ENCODE measurements at places on chromosomes 7 and 10.

DNA sequence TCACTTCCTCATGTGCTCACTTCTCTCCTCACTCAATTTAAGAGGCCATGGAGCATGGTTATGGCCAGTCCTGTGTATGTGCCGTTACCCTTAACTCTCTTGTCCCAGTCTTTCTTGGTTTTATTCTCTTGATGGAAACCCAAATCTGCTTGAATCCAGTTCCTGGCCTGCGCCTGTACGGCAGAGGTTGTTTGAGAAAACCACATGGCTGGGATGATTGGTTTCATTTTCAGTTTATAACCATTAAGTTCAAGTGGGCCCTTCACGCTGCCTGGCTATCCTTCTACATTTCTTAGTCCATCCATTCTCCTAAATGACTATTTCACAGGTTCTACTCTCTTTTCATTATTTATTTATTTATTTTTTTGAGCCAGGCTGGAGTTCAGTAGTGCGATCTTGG lies 1.6 kb upstream of the ZNF239 start:
- no peak for DNase-seq

DNA sequence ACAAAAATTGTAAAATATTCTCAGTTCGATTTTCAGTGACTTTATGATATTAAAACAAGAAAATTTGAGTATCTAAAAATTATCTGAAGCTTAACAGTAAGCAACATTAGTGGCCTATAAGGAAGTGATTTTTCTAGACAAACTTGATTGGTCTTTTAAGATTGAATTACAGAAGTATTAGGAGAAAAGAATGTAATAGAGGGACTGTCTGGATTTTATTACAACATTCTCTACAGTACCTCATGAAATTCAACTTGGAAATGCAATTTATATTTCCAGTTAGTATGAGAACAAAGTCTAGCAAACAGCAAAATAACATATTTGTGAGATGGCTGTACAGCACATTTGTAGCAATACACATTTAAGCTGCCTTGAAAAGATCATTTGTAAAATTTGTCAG lies 18.8 kb downstream of the REEP3 start:
- DNase-seq = no peak

- no peak for DNase-seq
These were observed 158.0 kb upstream of the KLF6 start for GRCh38 chr10:3942937-3943489.

- DNase-seq = no peak
These were observed 184.9 kb downstream of the PTEN start for GRCh38 chr10:88048312-88048711.

DNA sequence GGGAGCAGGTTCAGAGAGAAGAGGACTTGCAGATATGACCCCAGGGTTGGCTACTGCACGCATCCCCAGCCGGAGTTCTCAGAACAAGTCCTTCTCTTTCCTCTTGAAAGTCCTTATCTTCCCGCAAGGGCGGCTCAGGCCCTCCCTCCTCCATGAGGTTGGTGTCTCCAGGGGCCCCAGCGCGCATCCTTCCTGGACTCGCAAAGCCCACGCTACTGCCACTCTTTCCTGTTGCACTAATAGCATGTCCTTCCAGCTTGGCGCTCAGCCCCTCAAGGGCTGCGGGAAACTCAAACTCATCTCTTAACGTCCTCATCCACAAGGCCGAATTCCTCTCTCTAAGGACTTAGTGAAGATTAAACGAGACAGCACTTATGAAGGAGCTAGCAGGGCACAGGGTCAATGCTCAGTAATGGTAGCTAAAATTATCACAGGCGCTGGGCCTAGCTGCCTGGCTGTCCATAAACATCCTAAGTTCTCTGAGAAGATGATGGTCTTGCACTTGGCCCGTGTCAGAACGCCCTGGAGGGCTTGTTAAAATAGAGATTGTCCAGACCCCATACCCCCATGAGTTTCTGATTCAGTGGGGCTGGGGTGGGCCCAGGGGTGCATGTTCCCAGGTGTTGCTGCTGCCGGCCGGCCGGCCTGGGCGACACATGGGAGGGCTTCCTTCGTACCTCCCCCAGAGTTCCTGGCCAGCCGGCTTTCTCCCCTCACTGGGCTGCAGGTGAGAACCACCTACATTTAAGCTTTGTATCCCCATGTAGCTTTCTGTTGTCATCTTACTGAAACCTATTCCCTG lies 261.4 kb downstream of the COBL start:
- DNase-seq = no peak

GRCh38 chr10:103884681-103885139 lies 29.3 kb upstream of the SH3PXD2A start:
- DNase-seq = no peak

GRCh38 chr10:79140855-79141254 lies 72.1 kb downstream of the ZMIZ1 start:
- no peak for DNase-seq

DNA sequence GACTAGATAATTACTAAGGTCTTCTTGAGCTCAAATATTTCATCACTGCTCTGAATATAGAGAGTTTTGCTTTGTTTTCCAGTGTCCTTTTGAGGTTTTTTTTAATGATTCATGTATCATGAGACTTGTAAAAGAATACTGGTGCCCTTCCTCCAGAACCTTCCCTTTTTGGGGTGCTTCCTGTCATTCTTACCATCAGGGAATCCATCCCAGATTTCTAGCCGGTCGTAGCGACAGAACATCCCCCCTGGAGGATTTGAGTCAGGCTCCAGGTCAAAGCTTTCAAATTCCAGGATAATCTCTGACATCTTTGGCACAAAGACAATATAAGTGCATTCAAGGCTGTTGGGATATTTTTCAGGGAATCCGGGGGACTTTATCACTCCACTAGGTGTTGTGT lies 71.0 kb downstream of the NRP1 start:
- no peak for DNase-seq

- DNase-seq = no peak
These were observed 219.0 kb downstream of the PTEN start for GRCh38 chr10:88082391-88082790.

DNA sequence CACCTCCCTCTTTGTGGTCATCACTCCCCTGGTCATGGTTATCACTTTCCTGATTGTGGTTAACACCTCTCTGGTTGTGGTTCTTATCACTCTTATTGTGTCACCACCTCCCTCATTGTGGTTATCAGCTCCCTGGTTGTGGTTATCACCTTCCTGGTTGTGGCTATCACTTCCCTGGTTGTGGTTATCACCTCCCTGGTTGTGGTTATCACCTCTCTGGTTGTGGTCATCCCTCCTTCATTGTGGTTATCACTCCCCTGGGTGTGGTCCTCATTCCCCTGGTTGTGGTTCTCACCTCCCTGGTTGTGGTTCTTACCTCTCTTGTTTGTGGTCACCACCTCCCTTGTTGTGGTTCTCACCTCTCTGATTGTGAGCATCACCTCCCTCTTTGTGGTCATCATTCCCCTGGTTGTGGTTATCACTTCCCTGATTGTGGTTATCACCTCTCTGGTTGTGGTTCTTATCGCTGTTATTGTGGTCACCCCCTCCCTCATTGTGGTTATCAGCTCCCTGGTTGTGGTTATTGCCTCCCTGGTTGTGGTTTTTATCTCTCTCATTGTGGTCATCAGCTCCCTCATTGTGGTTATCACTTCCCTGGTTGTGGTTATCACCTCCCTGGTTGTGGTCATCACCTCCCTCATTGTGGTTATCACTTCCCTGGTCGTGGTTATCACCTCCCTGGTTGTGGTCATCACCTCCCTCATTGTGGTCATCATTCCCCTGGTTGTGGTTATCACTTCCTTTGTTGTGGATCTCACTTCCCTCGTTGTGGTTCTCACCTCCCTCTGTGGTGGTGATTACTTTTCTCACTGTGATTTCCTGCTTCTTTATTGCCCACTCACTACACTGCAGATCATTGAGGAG lies 106.7 kb downstream of the GPR26 start:
- DNase-seq = no peak

DNA sequence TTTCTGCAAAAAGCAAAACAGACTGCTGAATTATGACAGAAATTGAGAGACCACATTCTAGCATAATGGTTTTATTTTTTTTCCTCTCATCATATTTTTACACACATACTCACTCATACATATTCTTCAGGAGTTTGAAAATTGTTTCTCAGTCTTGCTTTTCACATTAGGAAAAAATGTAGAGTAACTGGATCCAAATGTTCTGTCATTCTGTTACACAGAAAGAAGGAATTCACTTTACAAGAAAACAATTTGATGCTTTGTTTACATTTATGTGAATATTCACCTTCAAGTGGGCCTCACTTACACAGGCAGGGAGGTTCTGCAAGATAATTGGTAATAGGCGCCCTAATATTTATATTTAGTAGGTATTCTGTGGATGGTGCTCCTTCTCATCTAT lies 82.0 kb downstream of the ARL4A start:
- no peak for DNase-seq

GRCh38 chr7:129530795-129531391 lies 28.6 kb downstream of the SMKR1 start:
- no peak for DNase-seq

DNA sequence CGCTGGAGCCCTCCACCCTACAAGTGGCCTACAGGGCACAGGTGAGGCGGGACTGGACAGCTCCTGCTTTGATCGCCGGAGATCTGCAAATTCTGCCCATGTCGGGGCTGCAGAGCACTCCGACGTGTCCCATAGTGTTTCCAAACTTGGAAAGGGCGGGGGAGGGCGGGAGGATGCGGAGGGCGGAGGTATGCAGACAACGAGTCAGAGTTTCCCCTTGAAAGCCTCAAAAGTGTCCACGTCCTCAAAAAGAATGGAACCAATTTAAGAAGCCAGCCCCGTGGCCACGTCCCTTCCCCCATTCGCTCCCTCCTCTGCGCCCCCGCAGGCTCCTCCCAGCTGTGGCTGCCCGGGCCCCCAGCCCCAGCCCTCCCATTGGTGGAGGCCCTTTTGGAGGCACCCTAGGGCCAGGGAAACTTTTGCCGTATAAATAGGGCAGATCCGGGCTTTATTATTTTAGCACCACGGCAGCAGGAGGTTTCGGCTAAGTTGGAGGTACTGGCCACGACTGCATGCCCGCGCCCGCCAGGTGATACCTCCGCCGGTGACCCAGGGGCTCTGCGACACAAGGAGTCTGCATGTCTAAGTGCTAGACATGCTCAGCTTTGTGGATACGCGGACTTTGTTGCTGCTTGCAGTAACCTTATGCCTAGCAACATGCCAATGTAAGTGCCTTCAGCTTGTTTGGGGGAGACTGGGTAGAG lies at the start of gene COL1A2:
Gene COL1A2, plus strand, starts transcription at position 459 of the 704 bp plus-strand sequence. Its CDS starts 137 bp downstream, at position 596.
- DNase-seq = no peak

GRCh38 chr7:77859343-77859742 lies 60.8 kb downstream of the PHTF2 start:
- no peak for DNase-seq

- no peak for DNase-seq
These were observed 16.5 kb downstream of the ANLN start for GRCh38 chr7:36406156-36406555.

- DNase-seq = no peak
These were observed 22.4 kb upstream of the MNX1 start for GRCh38 chr7:157032644-157033482.
